ENCODE measurements at places on chromosomes 13 and 19.

GRCh38 chr19:17909003-17909732 lies 23.6 kb upstream of the CCDC124 start:
- DNase-seq, result peak; percentile 23

GRCh38 chr19:40663695-40664692 lies 26.5 kb downstream of the NUMBL start:
- DNase-seq, result no peak

GRCh38 chr19:29969891-29970290 lies 27.9 kb downstream of the URI1 start:
- DNase-seq, result no peak

DNA sequence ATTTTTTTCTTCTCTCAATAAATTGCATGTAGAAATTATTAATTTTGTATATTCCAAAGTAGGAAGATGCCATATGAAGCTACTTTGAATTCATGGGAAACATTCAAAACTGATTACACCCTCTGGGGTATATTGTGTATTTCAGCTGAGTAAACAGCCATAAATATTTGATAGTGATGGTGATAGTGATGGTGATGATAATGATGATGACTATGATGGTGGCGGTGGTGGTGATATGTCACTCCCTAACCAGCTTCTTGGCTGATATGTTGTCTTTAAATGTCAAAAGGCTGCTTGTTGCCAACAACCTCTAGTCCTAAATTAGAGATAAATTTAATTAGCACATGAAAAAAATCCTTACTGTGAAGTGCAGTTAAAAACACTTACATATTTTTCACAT lies 102.0 kb downstream of the LRCH1 start:
- DNase-seq, result no peak

DNA sequence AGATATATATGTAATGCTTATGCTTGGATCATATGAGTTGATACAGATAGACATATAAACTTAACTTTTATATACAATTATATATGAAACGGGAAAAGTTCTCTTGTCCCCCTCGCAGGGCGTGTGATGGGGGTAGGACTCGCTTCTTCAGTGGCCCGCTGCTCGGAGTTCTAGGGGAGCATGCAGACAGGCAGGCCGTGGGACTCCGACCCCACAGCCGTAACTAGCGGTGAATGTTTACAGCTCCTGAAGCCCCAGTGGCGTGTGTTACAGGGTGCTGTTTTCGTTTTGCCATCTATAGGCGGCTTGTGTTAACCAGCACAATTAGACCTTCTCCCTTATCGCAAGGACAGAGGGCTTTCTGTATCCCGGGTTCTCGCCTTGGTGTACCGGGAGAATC lies 1899.8 kb downstream of the PCDH9 start:
- no peak for DNase-seq

- no peak for DNase-seq
Measured at GRCh38 chr19:2389594-2389993, 29.5 kb downstream of the TMPRSS9 start.

DNA sequence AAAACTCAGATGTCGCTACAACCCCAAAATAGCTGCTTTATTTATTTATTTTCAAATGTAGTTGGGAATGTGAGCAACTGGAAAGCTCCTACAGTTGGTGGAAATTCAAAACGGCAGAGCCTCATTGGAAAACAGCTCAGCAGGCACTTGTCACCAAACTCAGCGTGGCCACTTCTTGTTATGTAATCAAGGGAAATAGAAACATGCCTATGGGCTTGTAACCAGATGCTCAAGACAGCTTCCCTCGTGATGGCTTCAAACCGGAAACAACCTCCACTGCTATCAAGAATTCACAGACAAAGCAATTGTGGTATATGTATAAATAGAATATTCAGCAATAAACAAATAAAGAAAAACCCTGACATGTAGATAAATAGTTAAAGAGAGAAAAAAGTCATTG lies 627.8 kb upstream of the SLC10A2 start:
- DNase-seq, result peak; percentile 23

DNA sequence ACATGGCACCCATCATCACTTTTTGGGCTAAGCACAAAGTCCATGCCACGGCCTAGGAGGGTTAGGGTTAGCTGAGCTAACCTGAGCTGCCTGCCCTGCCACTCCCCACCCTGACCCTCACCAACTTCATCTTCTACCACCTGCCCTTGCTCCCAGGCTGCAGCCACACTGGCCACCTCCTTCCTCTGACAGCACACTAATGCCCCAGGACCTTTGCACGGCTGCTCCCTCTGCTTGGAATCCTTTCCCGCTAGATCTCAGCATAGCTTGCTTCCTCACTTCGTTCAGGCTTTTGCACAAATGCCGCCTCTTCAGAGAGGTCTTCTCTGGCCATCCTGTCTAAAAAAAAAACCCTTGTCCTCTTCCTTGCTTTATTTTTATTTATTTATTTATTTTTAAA lies 13.2 kb downstream of the SHANK1 start:
- DNase-seq, result no peak

- DNase-seq, result no peak
Measured at GRCh38 chr19:34448191-34448590, 20.0 kb downstream of the UBA2 start.

DNA sequence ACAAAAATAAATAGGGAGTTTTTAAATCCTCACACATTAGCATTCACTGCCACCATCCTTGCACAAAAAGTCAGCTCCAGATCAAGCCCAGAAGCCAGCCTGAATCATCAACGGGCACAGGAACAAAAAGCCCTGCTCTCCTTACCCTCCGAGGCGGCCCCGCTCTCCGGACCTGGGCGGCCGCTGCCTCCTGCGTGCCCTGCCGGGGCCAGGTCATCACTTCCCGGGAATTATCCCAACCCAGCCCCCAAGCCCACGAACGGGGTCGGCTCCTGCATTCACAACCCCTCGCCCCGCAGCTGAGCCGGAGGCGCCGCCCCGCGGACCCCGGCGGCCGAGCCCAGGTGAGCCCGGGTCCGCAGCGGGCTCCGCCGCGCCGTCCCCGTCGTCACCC lies 754 bp downstream of the DNAJB1 start:
- DNase-seq, result no peak

DNA sequence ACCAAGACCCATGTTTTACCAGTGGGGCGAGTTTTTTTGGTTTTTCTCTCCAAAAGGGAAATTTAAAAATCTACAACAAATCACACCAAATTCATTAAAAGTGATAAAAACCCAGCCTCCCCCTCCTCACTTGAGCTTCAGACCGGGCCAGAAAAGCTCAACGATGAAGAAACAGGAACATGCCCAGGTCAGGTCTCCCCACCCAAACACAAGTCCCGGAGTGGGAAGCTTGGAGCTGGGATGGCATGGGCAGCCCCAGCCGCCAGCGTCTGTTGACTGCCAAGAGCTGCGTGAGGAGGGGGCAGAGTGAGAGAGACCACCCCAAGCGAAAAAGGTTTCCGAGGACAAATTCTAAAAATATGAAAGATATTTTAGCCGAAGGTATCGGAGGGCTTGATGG lies 3.7 kb downstream of the RNU6-9 start:
- DNase-seq, result no peak

DNA sequence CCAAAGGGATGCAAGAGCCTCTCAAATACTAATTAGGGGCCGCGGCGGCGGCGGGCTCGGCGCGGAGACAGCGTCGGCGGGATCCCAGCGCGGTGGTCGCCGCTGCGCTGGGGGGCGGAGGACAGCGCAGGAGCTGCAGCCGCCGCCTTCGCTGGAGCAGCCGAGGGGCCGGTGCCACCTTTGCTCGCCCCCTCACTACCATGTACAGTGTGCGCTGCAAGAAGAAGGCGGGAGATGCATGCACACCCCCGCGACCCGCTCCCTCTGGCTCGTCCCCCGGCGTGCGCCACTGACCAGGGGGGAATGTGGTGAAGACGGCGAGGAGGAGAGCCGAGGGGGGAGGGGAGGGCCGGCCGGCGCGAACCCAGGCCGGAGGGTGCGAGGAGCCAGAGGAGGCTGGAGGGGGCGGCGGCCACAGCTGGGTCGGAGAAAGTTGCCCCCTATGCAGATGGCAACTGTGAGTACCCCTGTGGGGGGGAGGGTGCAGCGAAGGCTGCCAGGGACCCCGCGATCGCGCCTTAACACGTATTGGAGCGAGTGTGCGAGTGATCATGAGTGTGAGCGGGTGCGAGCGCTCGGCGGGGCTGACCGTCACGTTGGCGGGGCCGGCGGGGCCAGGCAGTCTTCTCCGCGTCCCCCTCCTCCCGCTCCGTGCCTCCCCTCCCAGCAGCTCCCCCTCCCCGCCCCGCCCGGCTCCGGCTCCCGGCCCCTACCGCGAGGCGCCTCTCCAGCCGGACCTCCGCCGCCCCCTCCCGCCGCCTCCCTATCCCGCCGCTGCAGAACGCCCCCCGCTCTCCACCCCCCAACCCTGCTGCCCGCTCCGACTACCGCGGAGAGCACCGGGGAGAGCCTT lies 808 bp downstream of the SLITRK5 start:
- peak; percentile 65 for DNase-seq

DNA sequence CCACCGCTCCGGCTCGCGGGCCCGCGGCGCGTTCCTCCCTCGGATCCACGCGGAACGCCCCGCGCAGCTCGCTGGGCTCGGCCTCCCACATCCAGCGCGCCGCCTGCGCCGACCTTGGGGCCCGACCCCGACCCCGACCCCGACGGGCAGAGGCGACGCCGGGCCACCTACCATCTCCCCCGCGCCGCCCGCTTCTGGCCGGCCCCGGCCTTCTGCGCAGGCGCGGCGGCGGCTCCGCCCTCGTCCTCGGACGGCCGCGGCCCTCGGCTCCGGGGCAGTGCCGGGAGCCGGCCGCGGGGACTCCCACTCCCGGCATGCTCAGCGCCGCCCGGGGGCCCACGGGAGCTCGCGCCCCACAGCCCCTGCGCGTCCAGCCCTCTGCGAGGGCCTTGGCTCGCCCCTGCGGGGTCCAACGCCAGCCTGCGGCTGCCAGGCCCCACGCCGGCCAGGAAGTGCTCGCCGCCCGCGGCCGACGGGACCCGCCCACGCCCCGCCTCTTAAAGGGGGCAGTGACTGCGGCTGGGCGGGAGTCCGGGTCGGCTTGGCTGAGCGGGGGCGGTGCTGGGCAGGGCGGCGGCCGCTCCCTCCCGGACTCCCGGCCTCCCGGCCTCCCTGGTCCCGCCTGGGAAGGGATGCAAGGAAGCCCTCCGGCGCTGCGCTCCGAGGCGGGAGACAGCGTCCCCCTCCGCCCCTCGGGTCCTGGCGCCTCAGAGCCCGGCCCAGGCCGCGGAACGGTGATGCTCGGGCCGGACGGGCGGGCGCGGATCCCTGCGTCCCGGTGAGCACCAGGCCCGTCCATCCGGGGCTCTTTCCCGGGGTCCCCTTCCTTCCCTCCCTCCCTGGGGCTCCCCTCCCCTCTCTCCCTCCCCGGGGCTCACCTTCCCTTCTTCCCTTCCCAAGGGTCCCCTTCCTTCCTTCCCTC lies at the start of gene DCUN1D2:
TSS of gene DCUN1D2 (minus strand) at position 216 of the 922 bp plus-strand sequence. CDS start at position 174, 42 bp downstream.
- DNase-seq, result peak; percentile 88

GRCh38 chr13:107736731-107737130 lies 478.6 kb downstream of the LIG4 start:
- DNase-seq, result no peak

DNA sequence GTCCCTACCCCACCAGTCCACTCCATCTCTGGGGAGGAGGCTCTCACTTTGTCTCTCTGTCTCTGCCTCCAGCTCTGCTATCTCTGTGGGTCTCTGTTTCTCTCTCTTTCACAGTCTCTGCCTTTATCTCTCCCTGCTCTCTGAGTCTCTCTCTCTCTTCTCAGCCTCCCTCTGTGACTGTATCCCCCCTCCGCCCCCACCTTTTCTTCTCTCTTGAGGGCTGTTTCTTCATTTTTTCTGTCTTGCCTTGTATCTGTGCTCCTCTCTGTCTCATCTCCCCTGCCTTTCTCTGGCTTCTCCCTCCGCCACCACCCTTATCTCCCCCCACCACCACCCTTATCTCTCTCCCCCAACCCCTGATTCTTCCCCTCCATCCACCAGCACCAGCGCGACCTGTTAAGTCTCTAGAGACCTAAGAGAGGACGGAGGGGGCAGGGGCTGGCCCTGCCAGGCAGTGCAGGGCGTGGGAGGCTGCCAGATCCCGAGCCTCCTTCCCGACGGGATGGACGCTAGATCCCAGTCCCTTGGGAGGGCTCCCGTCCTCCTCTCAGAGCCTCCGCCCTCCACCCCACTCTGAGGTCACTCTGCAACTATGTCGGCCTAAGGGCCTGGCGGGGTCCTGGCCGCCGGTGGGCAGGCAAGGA lies 1.0 kb downstream of the AXL start:
- DNase-seq, result no peak

DNA sequence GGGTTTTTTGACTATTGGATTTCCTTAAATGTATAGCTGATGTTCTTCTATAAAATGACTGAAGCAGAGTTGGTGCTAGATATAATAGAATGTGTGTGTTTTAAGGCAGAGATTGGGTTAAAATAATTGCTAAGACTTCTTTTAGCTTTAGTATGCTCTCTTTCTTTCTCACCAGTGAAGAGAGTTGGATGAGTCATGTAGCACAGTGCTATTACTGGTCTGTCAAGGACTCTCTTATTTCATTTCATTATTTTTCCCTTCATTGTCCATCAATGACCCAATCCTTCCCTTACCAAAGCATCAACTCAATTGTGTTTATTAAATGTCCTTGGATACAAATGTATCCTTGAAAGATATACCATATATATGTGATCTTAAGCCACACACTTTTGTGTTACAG lies 268.9 kb downstream of the IRS2 start:
- no peak for DNase-seq

DNA sequence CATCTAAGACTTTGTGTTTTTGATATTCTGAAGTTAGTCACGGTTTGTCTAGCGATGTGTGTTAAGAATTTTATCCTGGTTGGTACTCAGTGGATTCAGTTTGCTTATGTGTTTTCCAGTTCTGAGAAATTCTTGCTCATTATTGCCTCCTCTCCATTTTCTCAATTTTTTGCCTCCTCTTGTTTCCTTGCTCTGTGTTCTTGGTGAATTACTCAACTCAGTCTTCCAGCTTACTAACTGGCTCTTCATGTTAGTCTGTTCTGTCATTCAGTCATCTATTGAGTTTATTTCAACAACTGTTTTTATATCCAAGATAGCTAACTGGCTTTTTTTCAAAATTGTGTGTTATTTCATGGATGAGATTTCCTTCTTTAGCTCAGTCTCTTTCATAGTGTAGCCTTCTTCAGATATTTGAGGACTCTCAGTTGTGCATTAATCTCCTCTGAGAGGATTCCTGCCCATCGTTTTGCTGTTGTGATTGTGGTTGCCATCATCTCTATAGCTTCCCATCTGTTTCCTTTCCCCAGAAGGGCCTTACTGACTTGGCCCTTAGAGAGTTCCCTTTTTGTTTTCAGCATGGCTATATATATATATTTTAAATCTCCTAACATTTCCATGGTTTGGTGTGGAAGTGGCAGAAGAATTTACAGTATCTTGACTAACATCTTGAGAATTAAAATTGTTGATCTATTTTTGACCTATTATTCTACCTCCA lies 6.2 kb downstream of the SETDB2 start:
- no peak for DNase-seq

DNA sequence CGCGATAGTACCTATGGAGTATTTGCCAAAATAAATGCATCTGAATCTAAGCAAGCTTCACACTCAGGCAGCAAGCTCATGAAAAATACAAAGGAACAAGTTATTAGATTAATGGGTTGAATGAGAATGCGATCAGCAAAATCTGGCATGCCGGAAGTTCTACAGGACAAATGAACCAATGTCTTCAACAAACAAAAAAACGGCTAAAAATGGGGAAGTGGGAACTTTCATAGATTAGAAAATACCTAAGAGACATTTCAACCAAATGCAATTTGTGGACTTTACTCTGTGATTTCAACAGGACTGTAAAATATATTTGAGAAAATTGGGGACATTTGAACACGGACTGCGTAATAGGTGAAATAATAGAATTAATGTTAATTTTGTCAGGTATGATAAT lies 22.4 kb upstream of the RNASEH2B start:
- no peak for DNase-seq

Data from WTC11 (cell line).